Breast epithelium (tissue), 4 donors: ENCODE measurements at places on chromosomes 7 and 10. TPM values are rescaled to one million over a fixed set of nuclear protein-coding genes. Genes with fewer than 3 reads are reported as not detected.

Gene CUBN
- total RNA-seq, result 1.6 TPM

DNA sequence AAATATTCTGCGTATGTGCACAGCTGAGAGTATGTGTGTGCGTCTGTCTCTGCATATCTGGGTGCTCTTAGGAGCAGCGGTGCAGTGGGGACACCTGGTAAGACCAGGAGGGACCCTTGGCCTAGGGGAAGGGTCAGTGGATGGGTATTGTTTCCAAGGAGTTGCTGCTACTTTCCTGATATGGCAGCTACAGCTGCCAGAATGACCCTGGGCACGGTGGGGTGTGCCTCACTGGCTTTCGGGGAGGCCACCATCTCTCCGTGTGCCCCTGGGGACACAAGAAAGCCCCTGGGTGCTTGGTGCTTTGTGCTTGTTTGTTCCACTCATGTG, 8.6 kb downstream of the PFKFB3 start:
- no peak for DNase-seq

GRCh38 chr10:126227762-126228134, 160.5 kb downstream of the ADAM12 start:
- DNase-seq, result no peak

DNA sequence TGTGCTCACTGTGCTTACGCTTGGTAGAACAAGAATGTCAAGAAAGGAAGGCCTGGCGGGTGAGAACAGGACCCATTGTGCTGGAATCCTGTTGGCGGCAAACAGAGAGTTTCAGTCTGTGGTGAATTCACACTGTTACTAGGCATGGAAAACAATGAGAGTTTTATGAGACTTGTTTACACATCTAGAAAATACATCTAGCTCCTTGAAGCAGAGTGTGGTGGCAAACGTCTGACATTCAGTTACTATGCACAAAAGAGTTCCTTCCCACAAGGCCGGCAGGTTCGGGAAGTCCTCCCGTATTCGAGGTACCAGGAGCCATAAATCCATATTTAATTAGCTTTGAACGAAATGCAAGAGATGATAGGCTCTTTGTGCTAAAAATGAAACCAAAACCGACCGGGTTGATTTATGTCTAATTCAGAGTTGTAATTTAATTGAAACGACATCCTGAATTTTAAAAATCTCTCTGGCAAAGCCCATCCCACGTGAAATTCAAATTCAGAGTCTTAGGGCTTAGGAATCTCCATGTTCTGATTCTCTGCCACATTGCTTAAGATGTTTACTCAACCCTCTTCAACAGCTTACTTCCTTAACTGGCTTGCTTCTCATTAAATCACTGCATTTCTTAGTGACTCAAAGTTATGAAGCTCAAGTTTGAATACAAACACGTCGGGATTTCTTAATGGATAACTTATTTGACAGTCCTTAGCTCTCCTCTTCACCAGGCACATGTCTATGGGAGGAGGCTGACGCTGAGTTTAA, 299.9 kb upstream of the PITRM1 start:
- DNase-seq, result peak; percentile 69

- no peak for DNase-seq
These were observed 3.7 kb upstream of the NDST2 start for GRCh38 chr10:73814896-73815718.

DNA sequence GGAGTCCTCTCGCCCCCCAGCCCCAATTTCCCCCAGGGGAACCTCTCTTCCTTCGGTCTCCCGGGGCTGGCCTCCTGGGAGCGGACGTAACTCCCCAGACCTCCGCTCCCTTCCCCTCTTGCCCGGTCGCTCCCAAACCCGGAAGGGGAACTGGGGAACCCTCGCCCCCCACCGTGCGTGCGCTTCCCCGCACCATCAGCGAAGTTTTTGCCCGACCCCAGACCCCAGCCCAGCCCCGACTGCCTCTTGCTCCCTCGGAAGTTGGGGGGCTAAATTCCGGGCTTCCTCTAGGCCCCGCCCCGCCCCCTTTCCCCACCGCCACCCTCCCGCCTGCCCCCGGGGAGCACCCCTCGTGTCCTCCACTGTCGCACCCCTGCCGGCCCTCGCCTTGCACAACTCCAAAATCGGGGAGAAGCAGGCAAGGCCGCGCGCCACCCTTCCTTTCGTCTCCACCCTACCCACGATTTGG, 436 bp downstream of the GNB2 start:
- DNase-seq, result no peak

- DNase-seq, result no peak
These were observed 72.4 kb upstream of the ANLN start for GRCh38 chr7:36317276-36317675.

Gene HOXA3
- total RNA-seq, result 4.5 TPM

DNA sequence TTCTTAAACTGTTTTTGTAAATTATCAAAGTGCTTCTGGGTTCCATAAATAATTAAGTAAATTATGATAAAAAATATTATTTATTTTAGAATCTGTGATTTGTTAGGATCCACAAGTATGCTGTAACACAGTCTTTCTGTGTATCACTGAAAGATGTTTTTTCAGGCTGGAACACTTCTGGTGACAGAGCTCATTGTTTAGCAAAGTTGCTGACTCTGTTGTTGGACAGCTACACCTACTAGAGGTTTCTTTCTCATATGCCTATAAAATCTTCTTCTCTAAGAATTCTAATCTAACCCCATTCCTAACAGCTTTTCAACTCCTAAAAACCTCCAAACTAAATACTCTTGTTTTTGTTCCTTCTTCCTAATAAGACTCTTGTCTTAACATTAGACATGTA, 176.8 kb downstream of the THSD7A start:
- DNase-seq, result no peak

GRCh38 chr7:86720306-86720705, 76.6 kb downstream of the GRM3 start:
- DNase-seq, result no peak

DNA sequence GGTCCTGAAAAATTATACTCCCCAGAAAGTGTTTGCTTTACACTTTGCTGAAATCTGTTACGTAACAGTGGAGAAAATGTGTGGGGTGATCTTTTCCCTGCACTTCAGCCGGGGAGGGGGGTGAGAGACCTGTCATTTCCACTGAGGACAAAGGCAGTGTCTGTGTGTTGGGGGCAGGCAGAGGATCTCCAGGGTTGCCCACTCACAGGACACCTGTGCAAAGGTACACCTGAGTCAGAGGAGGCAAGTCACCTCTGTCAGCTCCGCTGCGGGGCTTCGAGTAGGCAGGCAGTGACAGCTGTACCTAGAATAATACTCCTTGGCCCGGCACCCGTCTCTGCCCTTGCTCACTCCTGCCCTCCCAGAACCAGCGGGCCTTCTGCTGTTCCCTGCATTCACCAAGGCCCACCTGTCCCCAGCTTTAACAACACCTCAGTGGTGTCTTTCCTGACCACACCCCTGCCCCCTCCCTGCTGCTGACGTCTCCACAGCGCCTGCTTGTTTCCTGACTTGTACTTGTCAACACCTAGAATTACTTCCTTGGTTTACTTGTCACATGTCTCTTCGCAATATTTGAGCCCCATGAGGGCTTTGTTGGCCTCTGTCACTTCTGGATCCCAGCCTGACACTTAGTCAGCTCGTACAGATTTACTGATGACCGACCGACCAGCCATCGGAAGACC, 159.2 kb downstream of the NEURL1 start:
- DNase-seq, result no peak

Gene LRRD1
- not detected for total RNA-seq

- DNase-seq, result no peak
These were observed 5.3 kb downstream of the WIPF3 start for GRCh38 chr7:29811586-29811985.

Gene CAPZA2
- 117 TPM for total RNA-seq

DNA sequence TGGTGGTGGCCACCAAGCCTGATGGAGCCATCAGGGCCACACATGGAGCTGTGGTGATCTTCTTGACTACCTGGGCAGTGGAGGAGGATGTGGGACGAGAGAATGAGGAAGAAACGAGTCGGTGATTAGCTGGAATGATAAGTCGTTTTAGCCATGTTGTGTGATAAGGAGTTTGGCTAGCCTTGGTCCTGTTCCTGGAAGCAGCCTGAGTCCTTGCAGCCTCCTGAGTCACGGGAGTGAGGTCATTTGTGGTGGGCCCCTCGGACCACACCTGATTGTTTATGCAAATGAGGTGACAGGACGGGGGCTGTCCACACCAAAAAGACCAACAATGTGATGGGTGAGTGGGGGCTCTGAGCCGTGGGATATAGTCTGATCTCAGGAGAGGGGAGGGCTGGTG, 554.4 kb downstream of the PTPRN2 start:
- peak; percentile 10 for DNase-seq

Gene CTNNA3
- 1.1 TPM for total RNA-seq

GRCh38 chr7:51229620-51230323, 86.8 kb downstream of the COBL start:
- DNase-seq, result no peak

- no peak for DNase-seq
These were observed 512 bp upstream of the VIM start for GRCh38 chr10:17227367-17228090.

- DNase-seq, result no peak
These were observed 64.4 kb upstream of the PLPP4 start for GRCh38 chr10:120392671-120393079.

DNA sequence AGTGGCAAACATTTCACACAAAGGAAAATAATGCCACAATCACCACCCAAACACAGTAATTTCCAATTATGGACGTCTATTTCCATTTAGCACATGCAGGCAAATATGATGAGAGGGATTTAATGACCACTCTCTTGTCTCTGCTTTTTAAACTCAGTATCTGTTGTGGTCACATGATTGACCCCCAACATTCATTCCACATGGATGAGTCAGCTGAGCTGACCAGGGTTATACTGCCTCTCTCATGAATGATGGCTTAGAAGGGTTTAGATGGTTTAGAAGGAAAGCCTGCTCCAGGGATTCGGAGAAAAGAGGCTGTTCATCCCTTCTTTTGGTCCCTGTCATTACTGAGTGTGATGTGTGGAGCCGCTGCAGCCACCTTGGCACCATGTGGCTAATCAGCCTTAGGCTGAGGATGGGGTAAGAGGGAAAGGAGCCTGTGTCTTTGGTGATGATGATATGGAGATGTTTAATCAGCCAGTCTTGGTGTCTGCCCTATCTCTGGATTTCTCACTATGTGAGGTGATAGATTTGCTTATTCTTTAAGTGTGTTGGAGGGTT, 38.2 kb upstream of the JAKMIP3 start:
- no peak for DNase-seq

GRCh38 chr10:75209921-75210281, 695 bp upstream of the VDAC2 start:
- peak; percentile 75 for DNase-seq

- no peak for DNase-seq
These were observed 120.2 kb downstream of the SORBS1 start for GRCh38 chr10:95440756-95441546.

DNA sequence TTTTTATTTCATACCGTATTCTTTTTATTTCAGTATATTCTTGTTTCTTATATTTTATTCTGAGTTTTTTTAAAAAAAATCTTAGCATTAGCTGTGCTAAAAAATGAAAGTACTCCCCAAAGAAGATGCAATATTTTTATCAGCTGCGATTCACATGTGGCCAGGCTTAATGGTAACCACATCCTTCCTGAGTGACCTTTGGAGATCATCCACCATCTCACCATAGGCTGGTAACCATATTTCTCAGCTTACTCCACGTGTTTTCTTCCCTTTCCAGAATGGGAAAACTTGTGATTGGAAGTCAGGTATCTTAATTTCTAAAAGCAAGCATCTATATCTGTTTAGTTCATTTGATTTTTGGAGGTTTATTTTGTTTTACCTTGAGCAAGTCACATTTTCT, 18.8 kb upstream of the LIPM start:
- no peak for DNase-seq

Gene ZNRF2
- 18.9 TPM for total RNA-seq

Gene CRHR2
- 0.16 TPM for total RNA-seq

- no peak for DNase-seq
These were observed 129.1 kb upstream of the PPP1R3A start for GRCh38 chr7:114047889-114048288.

Gene HHEX
- total RNA-seq, result 4.4 TPM

DNA sequence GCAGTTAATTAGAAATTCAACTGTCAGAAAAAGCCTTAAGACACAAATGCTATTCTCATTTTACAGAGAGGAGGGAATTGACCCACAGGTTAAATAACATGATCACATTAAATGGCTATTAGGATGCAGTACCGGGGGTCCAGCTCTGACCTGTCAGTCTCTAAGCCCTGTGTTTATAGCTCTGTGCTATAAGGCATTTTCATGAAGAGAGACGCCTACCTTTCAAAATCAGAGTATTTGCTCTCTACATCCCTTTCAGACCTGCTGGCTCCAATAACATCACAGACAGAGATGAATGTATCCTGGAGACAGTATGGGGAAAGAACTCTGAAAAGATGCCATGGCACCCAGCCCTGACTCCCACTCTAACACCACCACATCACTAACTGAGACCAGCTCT, 189.9 kb upstream of the PRSS58 start:
- DNase-seq, result no peak

DNA sequence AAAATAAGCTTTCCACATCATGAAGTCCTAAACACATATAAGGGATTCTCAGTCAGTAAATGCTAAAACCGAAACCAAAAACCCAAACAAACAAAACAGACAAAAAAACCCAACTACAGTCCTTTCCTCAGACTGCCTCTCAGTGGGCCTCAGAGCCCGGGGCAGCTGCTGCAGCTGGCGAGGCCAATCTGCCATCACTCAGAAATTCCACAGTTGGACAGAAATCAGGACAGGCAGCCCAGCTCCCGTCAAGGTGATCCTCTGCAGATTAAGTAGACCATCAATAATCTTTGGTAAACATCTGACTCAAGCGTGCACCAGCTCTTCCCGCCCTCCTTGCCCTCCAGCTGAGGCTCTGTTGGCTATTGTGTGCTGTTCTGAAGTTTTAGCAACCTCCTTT, 142.2 kb downstream of the ATXN7L1 start:
- no peak for DNase-seq

Gene AGMO
- total RNA-seq, result 1.4 TPM

Gene TAX1BP1
- 156 TPM for total RNA-seq

DNA sequence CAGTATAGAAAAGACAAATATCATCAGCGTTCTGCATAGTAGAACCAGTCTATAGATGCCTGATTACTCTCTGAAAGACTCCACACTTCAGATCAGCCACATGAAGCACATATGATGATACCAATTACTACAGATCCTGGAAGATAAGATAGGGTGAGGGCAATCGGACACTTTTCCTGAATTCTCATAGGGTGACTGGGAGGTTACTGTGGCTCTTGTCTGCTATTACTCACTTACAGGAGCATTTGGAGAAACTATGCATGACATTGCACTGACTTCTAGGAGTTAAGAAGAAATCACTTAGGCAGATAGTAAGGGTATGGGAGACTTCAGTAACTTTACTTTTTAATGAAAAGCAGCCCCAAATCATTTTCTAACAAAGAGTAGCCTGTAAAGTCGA, 1140.9 kb downstream of the XPNPEP1 start:
- no peak for DNase-seq

Gene CRTAC1
- total RNA-seq, result 1.6 TPM

- no peak for DNase-seq
These were observed 546.5 kb upstream of the SEMA3D start for GRCh38 chr7:85733169-85733915.

Gene CHN2
- total RNA-seq, result 7.9 TPM

DNA sequence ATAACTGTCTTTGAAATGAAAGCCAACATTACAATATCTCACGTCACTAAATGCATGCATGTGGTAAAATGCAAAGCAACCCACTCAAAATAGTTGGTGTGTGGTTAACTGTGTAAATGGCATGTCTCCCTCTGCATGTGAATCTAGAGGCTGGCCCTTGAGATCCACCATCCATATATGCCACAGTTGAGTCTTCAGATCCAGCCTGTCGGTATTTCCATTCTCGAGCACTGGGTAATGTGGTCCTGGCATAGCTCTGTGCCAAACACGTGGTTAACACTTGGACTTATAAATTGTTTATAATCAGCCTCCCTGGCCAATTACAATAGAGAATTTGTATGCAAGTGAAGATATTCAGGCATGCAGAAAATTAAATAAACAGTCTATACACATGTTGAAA, 90.3 kb downstream of the LYZL1 start:
- no peak for DNase-seq

Gene HOXA10
- total RNA-seq, result 21.1 TPM
